ENCODE measurements at places on chromosomes 12 and 14.

DNA sequence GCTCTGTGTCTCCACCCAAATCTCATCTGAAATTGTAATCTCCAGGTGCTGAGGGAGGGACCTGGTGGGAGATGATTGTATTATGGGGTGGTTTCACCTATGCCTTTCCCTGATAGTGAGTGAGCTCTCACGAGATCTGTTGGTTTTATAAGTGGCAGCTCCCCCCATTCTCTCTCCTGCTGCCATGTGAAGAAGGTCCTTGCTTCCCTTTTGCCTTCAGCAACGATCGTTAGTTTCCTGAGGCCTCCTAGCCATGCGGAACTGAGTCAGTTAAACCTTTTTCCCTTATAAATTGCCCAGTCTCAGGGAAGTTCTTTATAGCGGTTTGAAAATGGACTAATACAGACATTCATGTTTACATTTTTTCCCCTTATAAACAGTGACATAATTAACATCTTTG lies 36.1 kb downstream of the PELI2 start:
- DNase-seq, result no peak

GRCh38 chr12:41709012-41709411 lies 435.7 kb downstream of the GXYLT1 start:
- no peak for DNase-seq

GRCh38 chr14:36520601-36521525 lies 831 bp upstream of the NKX2-1 start:
- DNase-seq, result no peak

DNA sequence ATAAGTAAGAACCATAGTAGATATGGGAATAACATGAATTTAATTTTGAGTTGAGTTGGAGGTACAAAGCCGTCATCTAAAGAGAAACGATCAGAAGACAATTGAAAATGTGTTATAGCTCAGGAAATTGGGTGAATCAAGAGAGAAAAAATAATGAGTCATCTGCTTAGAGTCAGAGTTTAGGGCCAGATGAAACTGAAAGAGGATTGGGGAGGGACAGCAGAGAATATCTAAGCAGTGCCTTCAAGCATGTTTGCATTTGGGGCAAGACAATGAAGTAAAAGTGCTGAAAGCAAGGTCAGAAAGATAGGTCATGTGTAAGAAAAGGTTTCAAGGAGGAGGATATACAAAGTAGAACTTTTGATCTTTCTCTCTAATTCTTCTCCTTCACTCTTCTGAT lies 49.4 kb downstream of the SLC15A5 start:
- no peak for DNase-seq

- DNase-seq, result no peak
These were observed 47.0 kb upstream of the ERGIC2 start for GRCh38 chr12:29427964-29428363.

- DNase-seq, result no peak
These were observed 5.1 kb downstream of the CDH24 start for GRCh38 chr14:23052182-23052623.

GRCh38 chr12:52181746-52182145 lies 10.1 kb downstream of the KRT80 start:
- DNase-seq, result no peak

- DNase-seq, result no peak
These were observed 509.9 kb downstream of the DIO2 start for GRCh38 chr14:79701371-79701770.

GRCh38 chr12:13390381-13390861 lies 193.9 kb downstream of the EMP1 start:
- DNase-seq, result peak; percentile 86

- no peak for DNase-seq
These were observed 147.9 kb upstream of the NCOR2 start for GRCh38 chr12:124715121-124715990.

- no peak for DNase-seq
These were observed 126.2 kb downstream of the GRIP1 start for GRCh38 chr12:66552716-66553115.

DNA sequence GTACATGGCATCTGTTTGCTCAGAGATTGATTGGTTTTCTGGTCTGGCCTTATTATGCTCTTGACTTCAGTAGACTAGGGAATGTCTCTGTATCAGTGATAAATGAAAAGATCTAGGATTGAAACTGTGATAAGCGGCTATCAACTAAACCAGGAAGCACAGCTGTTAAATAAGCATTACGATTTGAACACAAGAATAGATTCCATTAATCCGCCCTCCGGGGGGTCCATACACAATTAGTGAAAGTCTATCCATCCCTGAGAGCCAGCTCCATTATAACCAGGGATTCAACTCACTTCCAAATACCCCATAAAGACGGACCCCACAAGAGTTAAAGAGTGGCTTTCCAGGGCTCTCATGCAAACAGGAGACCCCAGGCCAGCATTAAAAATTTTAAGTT lies 279.0 kb downstream of the GRIN2B start:
- no peak for DNase-seq

- no peak for DNase-seq
These were observed 162.5 kb upstream of the NOS1 start for GRCh38 chr12:117523971-117524370.

DNA sequence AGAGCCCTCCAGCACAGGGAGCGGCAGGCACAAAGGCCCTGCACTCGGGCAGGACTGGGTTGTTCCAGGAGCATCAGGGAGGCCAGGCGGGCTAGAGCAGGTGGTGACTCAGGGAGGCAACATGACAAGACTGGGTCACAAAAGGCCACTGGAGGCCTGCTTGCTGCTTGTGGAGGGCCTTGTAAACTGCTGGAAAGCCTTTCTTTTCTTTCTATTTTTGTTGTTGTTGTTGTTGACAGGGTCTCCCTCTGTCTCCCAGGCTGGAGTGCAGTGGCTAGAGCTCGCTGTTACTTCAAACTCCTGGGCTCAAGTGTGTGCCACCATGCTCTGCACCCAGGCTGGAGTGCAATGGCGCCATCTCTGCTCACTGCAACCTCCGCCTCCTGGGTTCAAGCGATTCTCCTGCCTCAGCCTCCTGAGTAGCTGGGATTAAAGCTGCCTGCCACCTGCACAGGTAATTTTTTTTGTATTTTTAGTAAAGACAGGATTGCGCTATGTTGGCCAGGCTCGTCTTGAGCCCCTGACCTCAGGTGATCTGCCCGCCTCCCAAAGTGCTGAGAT lies 11.8 kb upstream of the RCOR1 start:
- DNase-seq, result no peak

DNA sequence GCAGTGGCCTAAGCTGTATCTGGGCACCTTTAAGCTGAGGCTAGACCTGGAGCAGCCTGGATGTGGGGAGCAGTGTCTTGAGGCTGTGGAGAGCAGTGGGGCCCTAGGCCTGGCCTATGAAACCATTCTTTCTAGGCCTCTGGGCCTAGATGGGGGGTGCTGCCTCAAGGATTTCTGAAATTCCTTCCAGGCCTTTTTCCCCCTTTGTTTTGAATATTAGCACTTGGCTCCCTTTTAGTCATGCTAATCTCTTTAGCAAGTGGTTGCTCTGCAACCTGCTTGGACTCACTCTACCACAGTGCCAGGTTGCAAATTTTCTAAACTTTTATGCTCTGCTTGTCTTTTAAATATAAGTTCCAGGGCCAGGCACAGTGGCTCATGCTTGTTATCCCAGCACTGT lies 41.6 kb upstream of the RFX4 start:
- DNase-seq, result no peak

- no peak for DNase-seq
These were observed 1.2 kb upstream of the GOLGA5 start for GRCh38 chr14:92792885-92793284.

DNA sequence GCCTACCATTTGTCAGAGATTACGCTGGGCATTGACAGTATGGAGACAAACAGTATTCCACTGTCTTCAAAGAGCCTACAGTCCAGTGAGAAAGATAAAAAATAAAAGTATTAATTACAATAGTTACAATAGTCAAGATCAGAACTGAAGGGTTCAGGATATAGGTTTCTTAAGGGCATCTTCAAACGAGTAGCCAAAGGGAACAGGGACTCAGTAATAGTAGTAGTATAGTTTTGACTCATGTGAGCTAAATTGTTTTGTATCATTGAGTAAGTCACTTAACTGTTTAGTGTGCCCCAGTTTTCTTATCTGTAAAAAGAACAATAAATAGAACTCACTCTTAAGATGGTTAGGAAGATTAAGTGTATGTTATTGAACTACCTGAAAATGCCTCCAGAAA lies 123.6 kb downstream of the METTL25 start:
- DNase-seq, result no peak

DNA sequence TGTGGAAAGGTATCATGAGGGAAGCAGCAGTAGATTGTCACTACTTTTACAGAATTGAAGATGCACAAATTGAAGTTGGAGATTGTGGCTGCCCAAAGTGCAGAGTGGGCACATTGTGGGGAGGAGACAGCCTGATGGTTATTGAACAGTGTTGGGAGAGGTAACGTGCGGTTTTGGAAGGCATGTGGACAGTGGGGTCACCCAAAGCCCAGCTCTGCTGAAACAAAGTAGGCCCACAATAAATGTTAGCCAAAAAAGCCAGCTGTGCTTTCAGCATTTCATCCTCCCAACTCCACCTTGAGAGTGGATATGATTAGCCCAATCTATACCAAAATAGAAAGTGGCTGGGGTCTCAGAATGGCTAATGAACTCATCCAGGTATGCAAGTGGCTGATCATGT lies 96.7 kb downstream of the TMX1 start:
- DNase-seq, result no peak

DNA sequence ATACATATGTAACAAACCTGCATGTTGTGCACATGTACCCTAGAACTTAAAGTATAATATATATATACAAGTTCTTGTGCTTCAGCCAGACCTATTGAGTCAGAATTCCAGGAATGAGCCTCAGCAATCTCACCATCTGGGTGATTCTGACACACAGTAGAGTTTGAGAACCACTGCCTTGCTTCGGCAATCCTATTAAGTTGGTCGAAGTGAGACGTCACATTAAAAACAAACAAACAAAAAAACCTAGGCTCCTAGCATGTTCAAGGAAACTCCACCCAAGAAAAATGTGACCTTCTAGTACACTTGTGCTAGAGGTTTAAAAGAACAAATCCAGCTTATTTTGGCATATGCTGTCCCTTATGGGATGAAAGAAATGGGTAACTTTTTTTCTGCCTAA lies 115.8 kb downstream of the SINHCAF start:
- no peak for DNase-seq

DNA sequence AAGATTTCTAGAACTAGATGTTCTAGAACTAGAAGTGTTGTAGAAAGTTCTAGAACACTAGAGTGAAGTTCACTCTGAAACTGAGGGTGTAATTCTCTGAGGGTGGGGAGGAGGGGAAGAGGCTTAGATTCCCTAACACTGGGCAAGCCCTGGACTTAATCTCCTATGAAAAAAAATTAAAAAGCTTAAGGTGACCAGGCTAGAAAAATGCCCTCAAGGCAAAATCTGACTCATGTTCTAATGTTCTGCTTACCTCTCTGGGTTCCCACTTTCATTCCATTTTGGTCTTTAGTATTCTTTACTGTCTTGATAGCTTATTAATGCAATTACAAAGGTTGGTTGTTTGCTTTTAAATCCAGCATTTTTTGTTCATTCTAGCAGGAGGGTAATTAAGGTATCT lies 101.5 kb downstream of the KICS2 start:
- no peak for DNase-seq

- DNase-seq, result no peak
These were observed 886.0 kb upstream of the FBXO33 start for GRCh38 chr14:40318211-40318719.

DNA sequence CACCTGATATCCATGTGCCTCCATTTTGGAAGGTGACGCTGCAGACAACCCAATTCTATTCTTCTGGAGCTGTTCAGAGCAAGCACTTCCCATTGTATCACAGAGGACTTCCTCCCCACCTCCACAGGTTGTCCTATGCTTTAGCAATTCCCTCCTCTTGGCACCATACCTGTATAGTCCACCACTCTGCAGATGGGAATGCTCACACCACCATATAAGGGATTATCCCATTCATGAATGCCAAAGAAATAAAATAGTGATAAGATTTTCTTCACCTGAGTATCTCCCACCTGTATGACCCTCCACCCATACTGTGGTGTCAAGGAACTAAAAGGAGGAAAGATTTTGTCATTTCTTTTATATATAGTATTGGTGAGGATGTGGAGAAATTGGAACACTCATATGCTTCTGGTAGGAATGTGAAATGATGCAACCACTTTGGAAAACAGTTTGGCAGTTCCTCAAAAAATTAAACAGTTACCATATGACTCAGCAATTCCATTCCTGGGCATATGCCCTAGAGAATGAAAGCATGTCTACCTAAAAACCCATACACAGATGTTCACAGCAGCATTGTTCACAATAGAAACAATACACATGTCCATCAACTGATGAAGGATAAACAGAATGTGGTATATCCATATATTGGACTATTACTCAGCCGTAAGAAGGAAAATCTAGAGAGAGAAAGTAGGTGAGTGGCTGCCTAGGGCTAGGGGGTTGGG lies 75.2 kb downstream of the FIGNL2 start:
- no peak for DNase-seq

DNA sequence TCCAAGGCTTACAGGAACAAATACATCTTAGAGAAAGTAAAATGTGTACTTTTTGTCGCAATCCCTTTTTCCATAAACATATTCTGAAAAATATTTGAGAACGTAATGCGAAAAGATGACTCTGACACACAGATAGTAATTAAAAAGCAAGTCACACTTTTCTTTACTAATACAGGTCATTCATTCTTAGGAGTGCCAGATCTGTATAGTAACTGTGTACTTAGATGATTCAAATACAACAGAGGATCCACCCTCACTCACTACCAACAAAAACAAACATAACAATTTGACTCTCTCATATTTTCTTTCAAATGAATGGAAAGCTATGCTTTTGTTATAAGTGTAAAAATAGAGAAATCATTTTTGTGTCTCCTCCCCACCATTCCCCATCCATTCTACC lies 795.4 kb downstream of the SLC6A15 start:
- no peak for DNase-seq

GRCh38 chr14:70803321-70804310 lies 5.7 kb downstream of the MAP3K9 start:
- DNase-seq, result no peak

DNA sequence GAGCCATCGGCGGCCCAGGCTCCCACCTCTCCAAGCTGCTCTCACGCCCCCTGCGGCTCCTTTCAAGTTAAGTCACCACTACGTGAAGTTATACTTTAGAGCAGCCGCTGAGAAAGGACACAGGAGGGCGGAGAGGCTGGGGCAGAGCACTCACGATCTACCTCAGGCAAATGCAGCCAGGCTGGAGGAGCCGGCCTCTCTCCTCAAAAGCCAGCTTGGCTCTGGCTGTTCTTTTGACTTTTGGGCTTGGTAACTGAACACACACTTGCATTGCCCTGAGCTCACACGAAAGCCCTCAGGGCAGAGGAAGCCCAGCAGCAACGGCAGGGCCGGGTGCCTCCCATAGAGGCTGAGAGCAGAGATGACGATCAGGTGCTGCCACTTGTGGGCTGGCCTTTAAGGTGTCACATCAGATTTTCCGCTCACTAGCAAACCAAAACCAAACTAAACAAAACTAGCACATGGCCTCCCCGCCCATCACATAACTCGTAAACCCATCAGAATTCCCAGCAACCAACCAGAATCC lies 75.2 kb downstream of the PITPNM2 start:
- DNase-seq, result no peak

DNA sequence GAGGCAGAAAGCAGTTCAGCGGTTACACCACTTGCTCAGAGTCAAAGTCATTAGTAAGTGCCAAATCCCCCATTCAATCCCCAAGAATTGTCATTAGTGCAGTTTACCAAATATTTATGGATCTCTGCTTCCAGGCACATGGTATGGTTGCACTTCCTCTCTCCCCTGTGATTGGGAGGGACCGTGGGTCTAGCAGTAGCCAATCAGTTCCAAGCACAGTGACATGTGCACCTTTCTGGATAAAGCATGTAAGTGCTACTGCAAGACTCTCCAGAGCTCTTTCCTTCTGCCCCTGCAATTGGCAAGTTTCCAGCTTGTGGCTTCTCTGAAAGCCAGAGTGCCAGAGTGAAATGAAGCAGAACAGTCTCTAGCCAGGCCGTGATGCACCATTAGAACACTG lies 85.3 kb upstream of the FLRT2 start:
- DNase-seq, result no peak

Data from heart right ventricle (tissue), 16 donors.